ENCODE measurements at places on chromosomes 2 and 18. TPM values are rescaled to one million over a fixed set of nuclear protein-coding genes. Genes with fewer than 3 reads are reported as not detected.

The CDH7 gene
- not detected for total RNA-seq

The LOXL3 gene
- total RNA-seq = 24.9 TPM

The THAP4 gene
- 31.1 TPM for total RNA-seq

The MARS2 gene
- total RNA-seq = 12.3 TPM

The CNGA3 gene
- not detected for total RNA-seq

The SH3RF3 gene
- total RNA-seq = 37.4 TPM

The HNMT gene
- total RNA-seq = 57.0 TPM

The GFPT1 gene
- 45.6 TPM for total RNA-seq

Data from thoracic aorta (tissue), 2 donors.